ENCODE measurements at places on chromosomes 6 and 20.

DNA sequence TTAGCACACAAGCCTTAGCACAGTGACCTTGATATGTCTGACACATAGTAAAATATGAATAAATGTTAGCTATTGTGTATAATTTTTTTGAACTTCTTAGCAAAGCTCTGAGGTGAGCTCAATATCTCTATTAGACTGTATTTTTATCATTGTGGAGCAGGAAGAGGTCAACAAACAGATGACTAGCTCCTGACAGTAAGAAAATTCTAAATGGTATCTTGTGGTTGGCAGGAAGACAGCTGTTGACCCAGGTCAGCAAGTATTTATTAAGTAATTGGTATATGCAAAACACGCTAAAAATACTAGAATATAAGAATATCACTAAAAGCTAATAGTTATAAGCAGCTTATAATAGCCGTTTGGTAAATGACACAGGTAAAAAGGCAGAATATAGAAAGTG, 77.5 kb upstream of the MARCKS start:
- DNase-seq: no peak

- no peak for DNase-seq
Measured at GRCh38 chr6:32371229-32371628, 474 bp downstream of the TSBP1 start.

DNA sequence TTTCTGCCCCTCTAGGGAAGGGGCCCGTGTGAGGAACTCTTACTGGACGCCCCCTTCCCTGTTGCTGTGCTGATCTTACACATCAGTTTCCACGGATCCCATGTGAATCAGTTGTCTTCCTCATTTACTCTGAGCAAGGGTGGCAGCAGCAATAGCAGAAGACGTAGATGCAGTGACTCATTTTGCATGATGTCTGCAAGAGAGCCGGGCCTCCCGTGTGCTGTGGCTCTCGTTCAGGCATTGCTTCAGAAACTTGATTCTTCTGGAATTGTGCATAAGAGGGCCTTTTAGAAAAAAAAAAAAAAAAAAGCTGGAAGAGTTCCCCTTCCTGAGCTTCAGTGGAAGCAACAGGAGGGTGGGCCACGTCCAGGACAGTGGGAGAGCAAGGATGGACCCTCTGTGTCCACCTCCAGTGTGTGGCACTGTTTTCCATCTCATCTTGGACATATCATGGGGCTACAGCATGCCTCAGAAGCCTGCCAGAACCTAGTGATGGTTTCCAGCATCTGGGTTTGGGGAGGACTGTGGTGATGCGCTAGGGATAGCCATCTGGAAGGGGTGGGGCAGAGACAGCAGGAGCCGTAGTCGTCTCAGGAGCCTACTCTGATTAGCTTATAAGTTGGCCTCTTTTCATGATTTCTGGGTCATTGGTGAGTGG, 62.1 kb downstream of the FOXO3 start:
- DNase-seq: peak; percentile 81

DNA sequence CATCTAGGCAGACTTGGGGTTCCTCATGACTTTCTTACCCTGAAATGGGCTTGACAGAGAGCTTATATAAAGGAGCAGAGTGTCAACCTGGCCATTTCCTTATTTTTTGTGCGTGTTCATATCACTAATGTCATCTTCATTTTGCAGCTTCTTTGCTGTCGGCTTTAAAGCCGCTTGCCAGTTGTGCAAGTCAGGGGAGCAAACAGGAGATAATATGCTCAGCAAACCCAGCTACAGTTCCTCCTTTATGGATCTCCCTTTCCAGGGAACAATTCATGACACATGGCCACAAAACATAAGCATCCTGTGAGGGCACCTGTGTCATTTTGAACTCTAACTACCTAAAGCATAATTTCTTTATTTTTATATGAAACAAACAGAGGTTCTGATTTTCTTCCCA, 6.5 kb upstream of the TUBB2B start:
- DNase-seq: no peak

DNA sequence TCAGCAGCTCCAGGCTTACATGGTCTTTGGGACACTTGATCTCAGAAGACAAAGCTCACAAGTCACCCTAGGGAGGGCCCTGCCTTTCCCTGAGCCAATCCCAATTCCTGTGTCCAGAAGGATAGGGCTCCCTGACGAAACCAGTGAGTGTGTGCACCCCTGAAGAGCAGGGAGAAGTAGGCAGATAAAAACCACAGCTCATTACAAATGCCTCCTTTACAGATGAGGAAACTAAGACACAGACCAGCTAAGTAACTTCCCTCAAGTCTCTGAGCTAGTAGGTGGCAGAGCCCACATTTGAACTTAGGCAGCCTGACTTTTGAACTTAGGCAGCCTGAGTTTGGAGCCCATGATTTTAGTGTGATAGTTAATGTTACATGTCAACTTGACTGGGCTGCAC, 6.7 kb upstream of the ZFAND3 start:
- no peak for DNase-seq

GRCh38 chr20:13212750-13213149, 8.3 kb upstream of the ISM1 start:
- DNase-seq: no peak

DNA sequence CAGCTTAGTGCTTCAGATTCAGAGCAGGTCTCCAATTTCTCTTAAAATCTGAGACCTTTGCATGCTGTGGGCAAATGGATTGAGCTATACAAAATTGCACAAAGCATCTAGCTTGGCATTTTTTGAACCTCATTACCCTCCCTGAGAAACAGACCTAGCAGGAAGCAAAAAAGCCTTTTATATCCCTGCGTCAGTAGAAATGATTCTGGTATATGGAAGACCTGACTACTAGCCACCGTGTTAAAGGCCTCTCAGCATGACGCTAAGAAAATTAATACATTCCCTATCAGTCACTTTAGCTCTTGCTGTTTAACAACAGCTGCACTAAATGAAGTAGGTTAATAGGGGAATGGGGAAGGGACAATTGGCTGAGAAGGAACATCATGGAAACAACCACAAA, 110.7 kb upstream of the SMLR1 start:
- no peak for DNase-seq

- no peak for DNase-seq
Measured at GRCh38 chr20:12051206-12052163, 133.8 kb downstream of the BTBD3 start.

GRCh38 chr20:10328897-10329255, 105.1 kb downstream of the MKKS start:
- no peak for DNase-seq

- peak; percentile 69 for DNase-seq
Measured at GRCh38 chr20:36454698-36455427, 86.5 kb upstream of the MYL9 start.

DNA sequence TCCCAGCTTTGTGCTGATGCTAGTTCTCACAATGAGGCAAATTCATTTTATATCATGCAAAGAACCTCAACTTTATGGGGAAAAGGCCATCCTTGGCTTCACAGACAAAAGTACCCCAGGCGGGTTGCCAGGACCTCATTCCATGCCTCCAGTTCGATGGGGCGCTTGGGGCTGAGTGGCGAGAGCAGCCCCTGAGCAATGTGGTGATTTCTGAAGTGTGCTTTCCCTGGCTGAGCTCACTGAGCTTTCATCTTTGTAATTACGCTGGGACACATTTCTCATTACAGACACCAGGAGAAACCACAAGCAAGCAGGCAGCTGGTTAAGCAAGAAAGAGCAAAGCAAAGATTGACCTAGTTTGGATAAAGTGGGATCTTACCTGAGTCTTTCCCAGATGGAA, 301.5 kb upstream of the CDH4 start:
- no peak for DNase-seq

GRCh38 chr6:13009031-13009430, 292.5 kb downstream of the PHACTR1 start:
- DNase-seq: no peak

DNA sequence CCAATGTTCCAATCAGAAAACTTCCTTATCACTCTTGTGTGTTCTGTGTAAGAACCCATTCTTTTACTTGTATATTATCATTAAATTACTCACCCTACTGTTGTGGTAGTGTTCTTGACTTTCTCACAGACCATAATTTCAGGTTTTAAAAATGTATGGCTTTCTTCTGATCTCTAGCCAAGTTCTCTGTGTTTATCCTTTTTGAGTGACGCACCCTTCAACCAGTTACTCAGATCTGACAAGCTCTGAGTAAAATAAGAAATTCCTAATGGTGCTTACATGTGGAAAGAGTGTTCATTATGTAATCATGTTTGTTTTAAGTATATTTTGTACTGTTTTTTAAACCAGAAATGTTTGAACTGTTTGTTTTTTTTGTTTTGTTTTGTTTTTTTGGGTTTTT, 11.0 kb downstream of the TBPL1 start:
- no peak for DNase-seq

GRCh38 chr20:15378151-15378550, 1040.7 kb upstream of the FLRT3 start:
- no peak for DNase-seq

DNA sequence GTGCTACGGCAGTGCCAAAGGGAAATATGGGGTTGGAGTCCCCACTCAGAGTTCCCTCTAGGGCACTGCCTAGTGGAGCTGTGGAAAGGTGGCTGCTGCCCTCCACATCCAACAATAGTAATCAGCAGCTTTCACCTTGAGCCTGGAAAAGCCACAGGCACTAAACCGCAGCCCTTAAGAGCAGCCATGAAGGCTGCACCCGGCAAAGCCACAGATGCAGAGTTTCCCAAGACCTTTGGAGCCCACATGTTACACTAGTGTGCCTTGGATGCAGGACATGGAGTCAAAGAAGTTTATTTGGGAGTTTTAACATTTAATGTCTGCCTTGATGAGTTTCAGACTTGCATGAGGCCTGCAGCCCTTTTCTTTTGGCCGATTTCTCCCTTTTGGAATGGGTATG, 91.4 kb upstream of the HSF2 start:
- no peak for DNase-seq

DNA sequence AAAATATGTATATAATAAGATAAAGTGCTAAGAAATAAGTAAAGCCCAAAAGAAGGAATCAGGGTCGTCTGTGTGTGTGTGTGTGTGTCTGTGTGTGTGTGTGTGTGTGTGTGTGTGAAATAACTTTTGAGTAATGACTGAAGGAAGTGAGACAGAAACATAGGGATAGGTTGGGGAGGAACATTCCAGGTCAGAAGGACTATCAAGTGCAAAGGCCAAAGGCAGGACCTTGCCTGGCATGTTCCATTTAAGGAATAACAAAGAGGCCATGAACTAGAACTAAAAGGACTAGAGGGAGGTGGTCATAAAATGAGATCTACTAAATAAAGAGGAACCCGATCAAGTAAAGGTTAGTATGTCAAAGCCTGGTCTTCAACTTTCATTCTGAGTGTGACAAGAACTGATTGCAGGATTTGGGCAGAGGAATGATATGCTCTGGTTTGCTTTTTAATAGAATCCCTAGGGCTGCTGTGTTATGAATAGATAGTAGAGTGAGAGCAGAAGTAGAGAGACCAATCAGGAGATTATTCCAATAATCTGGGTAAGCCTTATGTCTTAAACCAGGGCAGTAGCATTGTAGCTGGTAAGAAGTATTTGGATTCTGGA, 6.9 kb downstream of the ENPP3 start:
- no peak for DNase-seq

DNA sequence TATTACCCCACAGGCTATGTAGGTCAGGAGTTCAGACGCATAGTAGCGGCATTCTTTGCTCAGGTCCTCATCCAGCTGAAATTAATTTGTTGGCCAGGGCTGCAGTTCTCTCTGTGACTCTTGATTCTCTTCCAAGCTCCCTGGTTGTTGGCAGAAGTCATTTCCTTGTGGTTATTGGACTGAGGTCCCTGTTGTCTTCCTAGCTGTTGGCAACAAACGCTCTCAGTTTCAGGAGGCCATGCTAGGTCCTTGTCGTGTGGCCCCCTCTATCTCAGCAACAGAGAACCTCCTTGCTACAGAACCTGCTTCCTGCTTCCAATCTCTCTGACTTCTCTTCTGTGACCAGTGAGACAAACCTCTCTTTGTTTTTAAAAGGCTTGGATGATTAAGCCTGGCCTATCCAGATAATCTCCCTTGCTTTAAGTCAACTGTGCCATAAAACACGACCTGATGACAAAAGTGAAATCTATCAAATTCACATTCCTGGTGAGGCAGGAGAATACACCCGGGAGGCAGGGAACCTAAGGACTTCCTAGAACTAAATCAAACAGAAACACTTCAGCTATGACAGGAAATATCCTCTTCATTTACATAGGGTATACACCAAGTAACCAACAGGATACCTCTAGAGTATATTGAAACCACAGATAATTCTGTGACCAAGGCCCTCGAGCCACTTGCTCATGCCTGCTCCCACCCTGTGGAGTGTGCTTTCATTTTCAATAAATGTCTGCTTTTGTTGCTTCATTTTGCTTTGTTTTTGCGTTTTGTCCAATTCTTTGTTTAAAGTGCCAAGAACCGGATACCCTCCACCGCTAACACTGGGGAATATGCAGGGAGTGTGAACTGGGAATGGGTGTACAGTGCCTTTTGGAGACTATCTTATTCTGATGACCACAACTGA, 196.0 kb downstream of the BTBD3 start:
- peak; percentile 81 for DNase-seq

GRCh38 chr6:114216789-114217467, 125.9 kb downstream of the HS3ST5 start:
- DNase-seq: peak; percentile 49

DNA sequence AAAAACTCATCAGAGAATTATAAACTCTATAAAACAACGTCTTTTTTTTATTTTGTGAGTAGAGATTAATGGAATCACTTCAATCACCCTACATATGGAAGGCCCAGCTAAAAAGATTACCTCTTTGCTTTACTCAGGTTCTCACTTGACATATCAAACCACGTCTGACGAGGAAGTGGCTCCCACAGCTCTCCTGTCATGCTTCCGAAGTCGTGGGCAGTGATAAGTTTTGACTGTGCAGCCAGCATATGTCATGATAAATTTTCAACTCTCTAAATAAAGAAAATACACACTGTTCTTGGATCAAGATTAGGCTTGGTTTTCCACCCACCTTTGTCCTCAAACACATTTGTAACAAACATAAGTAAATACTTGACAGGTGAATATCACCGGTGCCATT, 279.5 kb upstream of the RNF217 start:
- no peak for DNase-seq

GRCh38 chr6:134622382-134623173, 304.7 kb upstream of the SGK1 start:
- no peak for DNase-seq

- no peak for DNase-seq
Measured at GRCh38 chr6:152201120-152201519, 393.6 kb downstream of the ESR1 start.

GRCh38 chr6:167762259-167762962, 64.3 kb upstream of the AFDN start:
- DNase-seq: no peak

DNA sequence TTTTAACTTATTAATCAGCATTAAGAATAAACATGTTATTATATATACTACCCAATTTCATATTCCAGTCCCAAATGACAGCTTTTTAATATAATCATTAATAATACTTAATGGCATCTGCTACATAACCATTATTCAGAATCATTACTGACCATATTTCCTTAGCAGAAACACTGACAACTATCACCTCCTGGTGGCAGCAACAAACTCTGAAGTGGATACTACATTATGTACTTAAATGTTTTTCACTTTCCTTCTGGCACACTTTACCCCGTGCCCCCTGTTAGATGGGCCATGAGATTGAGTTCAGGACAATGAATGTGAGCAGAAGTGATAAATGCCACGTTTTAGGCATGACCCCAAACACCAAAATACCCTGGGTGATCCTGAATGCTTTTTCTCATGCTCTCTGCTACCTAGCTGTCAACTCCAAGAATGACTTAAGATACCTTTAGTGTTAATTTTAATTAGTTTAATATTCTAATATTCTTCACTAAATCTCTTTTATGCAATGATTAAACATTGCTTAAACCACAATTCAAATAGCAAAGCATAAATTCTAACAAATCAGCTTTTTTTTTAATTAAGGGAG, 77.1 kb downstream of the LMBRD1 start:
- DNase-seq: peak; percentile 20

GRCh38 chr6:165042912-165043311, 266.5 kb downstream of the C6orf118 start:
- DNase-seq: no peak

Measured in muscle of leg (tissue), 16 donors.